ENCODE measurements at places on chromosomes 2 and 18.

DNA sequence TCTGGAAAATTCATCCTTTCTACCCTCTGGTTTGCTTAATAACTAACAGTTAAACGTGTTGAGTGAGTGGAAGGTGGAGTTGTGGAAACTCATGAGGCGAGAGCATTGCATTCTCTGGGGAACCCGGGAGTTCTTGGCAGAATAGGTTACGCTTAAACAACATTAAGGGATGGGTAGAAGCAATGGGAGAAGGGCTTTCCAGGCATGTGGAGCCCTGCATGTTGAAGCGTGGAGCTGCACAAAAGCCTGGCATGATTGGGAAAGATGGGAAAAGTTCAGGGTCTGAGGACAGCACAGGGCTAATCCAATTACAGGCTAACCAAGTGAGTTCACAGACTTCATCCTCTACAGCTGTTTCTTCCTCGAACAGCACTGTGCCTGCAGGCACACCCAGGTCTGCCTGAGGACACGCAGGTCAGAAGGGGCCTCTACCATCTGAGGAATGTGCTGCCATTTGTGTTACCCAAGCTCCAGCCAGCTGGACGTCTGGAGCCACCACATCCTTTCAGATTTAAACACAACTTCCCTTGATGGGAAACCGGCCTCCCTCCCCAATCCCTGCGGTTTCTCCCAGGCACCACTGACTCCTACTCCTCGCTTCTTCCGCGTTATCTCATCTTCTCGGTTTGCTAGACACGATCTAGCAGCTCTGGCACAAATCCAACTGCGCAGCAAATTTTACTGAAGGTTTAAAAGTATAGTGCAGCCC, 164.2 kb downstream of the ANTXR1 start:
- no peak for DNase-seq

- DNase-seq: no peak
Observed at GRCh38 chr18:51767293-51767692, 569.8 kb upstream of the MEX3C start.

GRCh38 chr2:111904726-111905474, 6.5 kb downstream of the MERTK start:
- no peak for DNase-seq

- DNase-seq: no peak
Observed at GRCh38 chr2:75428060-75428459, 132.7 kb downstream of the EVA1A start.

DNA sequence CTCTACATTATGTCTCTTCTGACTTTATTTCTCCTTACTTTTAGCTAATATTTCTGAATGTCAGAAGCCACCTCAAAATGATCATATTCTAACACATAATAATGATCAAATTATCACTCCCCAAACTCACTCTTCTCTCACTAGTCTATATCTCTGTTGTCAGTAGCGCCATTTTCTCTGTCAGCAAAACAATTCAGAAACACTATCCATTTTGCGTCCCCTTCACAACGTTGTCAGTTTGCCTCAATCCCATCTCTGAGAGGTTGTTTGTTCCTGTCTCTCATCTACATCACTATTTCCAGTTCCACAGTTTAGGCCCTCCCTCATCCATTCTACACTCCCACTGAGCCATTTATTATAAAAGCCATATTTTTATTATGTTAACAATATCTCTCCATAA, 1376.3 kb upstream of the ACVR2A start:
- no peak for DNase-seq

DNA sequence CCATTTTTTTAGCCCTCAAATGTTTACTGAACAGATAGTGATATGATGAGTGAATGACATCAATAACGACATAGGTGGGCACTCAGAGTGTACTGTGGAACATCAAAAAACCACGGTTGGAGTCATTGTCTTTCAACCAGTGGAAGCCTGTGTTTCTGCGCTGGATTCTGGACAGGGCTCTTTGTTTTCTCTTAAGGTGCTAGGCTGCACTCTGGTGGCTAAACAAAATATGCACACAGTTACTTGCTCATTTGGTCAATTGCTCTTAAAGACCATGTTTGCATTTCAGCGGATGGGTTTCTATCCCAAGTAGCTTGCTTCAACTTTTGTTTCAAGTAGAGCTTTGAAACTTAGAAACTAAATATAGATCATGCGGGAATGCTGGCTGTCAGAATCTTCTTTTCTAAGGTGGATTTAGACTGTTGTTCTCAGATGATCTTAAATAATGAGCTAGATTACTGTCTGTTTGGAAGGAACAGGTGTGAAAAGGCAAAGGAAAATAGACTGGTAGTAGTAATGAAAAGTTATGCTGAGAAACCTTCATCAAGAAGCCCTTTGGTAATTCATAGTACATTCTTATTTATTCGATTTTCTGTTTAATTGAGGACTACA, 48.5 kb upstream of the LYPD6B start:
- no peak for DNase-seq

- DNase-seq: no peak
Observed at GRCh38 chr2:10760794-10761504, 39.5 kb downstream of the ATP6V1C2 start.
